ENCODE measurements at places on chromosomes 7 and 10.
A peak's percentile ranks its signal among the peaks of the same experiment; 100 is the strongest.

GRCh38 chr10:96666741-96667140, 53.6 kb downstream of the PIK3AP1 start:
- DNase-seq: no peak

DNA sequence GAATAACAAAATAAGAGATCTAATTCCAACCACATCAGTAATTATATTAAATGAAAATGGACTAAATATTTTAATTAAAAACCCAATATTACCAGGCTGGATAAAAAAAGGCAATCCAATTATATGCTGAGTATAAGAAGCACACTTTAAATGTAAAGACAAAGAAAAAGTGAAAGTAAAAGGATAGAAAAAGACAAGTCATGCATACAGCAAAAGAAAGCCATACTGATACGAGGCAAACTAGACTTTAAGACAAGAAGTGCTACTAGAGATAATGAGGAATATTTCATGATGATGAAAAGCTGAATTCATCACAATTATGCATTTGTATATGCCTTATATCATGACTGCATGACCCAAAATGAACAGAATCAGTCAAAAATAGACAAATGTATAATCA, 628.6 kb downstream of the PHTF2 start:
- DNase-seq: no peak

DNA sequence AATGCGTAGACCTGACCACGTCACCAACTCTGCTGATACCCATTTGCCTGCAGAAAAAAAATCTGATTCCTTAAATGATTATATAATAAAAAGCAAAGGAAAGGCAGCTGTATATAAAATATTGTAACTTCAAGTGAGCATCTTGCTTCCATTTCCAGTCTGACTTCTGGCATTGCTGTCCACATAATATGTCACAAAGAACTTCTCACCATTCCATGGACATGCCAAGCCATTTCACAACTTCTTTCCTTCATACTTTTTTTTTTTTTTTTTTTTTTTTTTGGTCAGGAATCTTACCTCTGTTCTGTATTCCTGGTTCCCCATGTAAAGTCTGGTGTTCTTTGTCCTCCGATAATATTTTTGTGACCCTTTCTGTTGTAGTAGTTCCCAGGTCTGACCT, 165.5 kb downstream of the SND1 start:
- DNase-seq: no peak

GRCh38 chr7:39536951-39537350, 29.3 kb upstream of the YAE1 start:
- no peak for DNase-seq

GRCh38 chr10:33234831-33235237, 99.6 kb downstream of the NRP1 start:
- no peak for DNase-seq

GRCh38 chr10:106872176-106872575, 292.3 kb downstream of the SORCS1 start:
- DNase-seq: peak; percentile 19

DNA sequence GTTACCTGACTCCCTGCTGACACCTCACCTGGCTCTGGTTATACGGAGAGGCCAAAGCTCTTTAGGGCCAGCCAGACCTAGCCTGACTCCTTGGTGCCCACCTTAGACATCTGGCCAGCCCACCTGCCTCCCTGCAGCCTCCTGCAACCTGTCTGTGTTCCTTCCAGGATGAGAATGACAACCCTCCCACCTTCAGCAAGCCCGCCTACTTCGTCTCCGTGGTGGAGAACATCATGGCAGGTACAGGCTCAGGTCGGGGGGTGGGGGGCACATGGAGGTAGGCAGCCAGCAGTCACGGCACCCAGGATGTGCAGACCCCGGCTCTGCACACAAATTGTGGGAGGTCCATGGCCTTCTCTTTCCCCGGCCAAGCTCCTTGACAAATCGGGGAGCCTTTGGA, 32.1 kb downstream of the C10orf105 start:
- DNase-seq: no peak

DNA sequence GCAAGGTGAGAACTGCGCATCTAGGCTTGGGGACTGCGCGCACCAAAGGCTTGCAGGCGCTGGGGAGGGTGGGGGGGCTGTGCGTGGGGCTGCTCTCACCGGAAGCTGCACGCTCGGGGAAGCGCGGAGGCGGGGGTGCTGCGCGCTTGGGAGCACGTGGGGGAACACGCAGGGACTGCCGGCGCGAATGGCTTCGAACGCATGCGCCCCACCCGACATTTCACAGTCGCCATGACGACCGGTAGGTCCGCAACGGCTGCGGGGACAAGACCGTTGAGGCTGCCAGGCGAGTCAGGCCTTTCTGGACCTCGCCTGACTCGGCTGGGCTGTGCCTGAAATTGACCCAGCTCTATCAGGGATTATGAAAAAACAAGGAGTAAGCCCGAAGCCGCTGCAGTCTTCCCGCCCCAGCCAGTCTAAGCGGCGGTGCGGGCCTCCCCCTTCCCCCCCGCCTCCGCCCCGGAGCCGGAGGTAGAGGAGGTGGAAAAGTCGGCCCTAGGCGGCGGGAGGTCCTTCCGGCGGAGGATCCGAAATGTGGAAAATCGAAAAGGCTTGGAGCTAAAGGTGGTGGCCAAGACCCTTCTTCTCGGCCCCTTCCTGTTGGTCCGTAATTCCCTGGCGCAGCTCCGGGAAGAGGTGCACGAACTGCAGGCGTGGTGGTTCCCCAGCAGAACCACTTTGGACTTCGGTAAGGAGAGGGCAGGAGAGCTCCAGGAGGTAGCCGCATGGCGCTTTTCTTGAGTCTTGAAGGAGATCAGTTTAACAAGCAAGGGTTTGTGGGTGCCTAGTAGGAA, 34.9 kb upstream of the STEAP1 start:
- no peak for DNase-seq

GRCh38 chr7:132672200-132672990, 96.1 kb upstream of the PLXNA4 start:
- DNase-seq: no peak

- no peak for DNase-seq
Measured at GRCh38 chr10:114511881-114512280, 107.6 kb upstream of the AFAP1L2 start.

DNA sequence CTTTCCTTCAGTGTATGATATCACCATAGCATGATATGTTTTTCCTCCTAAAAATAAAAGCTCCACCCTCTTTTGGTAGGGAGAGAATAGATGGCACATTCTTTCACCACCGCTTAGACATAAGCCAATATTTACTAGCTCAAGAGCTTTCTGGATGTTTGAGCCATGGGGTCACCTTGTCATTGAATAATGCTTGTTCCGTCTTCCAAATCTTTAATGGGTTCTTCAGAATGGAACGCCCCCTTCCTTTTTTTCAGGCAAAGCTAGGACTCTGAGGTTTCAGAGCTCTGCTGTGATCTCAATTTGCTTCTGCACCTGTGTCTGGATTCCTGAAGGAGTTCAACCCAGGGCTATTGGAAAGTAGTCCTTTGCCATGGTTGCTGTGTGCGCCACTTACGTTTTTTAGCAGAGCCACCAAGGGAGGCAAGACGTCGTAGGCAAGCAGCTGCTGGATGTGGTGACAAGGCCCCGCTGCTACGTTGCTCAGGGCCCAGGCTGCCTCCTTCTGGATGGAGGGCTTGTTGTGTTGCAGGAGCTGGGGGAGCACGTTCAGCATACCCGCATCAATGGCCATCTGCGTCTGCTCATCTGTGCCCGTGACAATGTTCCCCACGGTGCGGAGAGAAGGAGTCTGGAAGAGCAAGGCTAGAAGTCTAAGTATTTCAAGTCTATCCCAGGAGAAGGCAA, 23.2 kb downstream of the KPNA7 start:
- no peak for DNase-seq

GRCh38 chr10:128963211-128964099, 503.6 kb upstream of the MGMT start:
- DNase-seq: no peak

DNA sequence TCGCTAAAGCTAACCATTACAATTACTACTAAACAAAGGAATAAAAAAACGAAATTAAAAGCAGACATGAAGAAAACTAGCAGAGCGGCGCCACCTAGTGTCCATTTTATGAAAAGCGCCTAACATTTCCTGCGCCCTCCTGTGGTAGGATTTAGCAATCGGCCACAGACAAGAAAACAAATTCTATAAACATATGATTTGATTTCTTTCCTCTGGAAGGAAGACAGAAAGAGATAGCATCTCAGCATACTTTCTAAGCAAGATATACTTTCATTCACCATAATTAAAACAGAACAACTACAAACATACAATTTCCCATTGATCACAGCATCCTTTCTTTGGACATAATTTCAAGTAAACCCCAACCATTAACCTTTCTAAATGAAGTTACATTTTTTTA, 337.7 kb upstream of the NPVF start:
- DNase-seq: peak; percentile 15

DNA sequence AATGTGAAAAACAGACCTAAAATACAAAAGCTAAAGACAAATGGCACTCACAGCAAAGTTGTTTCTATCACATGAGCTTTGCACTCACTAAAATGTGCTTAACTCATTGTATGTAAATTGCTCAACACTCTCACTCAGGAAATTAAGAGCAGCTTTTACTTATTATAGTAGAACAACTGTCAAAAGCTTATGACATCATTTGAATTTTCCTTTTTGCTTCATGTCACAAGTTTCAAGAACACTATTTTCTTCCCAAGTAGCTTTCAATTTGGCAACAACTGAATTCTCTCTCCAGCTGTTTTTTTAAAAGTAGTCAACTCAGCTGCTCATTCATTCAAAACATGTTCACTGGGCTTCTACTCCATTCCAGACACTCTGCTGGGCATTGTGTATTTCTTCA, 46.9 kb downstream of the ATE1 start:
- no peak for DNase-seq

DNA sequence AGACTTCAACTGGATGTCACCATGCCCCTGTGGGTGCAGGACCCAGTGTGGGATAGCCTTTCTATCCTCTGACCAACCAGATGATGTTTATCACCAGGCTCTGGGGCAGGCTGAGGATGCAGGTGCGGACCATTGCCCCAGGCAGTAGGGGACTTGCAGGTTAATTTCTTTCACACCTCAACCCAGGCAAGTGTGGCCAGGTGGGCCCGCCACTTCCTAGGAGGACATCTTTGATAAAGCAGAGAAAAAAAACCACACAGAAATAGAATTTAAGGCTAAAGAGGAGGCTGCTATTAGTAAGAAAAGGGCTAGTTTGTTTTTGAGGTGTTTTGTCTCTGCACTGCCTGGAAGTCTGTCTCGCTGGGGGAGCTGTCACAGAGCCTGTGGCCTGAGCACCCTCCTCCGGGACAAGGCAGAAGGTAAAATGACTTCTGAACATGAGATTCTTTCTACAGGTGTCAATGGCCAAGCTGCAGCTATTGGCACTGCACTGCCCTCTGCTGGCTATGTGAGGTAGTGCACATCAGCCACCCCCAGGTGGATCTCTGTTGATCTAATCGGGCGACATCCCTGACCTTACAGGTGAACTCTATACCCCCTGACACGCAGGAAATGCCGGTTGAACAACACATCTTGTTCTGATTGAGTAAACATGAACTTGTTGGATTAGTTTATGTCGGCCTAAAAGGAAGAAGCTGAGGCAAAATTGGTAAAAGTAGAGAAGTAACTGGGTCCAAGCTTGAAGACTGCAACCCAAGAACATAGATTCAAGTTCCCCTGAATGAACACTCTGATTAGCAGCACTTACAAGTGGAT, 21.0 kb downstream of the UPP1 start:
- peak; percentile 79 for DNase-seq

DNA sequence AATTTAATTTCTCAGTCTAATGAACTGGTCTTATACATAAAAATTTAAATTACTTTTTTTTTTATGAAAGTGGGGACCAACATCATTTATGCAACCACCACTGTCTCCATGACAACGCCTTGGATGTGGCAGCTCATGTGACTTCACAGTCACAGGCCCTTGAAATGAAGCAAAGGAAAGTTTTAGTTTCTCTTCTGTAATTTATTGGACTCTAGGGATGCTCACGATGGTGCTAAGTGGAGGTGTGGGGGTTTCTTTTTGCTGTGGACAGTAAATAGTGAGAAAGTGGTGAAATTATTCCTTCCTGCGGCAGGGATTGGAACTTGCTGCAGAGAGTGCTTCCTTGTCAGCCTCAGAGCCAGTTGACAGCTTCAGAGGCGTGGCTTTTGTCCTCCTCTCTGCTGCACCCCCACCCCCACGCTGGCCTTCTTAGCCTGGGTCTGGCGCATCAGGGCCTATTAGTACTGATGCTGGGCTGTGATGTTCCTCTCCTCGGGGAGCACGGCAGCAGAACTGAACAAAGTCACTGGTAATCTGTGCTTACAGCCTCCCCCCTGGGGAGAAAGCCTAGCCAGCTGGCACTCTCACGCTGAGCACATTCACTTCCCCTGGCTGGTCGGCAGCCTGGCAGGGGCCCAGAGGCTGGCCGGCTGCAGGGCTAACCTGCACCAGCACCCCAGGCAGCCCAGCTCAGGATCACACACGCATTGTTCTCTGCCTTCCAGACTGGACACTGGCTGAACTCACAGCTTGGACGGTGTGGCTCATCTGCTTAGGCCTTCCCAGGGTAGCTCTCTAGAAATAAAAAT, 517.5 kb upstream of the GALNT17 start:
- DNase-seq: no peak

DNA sequence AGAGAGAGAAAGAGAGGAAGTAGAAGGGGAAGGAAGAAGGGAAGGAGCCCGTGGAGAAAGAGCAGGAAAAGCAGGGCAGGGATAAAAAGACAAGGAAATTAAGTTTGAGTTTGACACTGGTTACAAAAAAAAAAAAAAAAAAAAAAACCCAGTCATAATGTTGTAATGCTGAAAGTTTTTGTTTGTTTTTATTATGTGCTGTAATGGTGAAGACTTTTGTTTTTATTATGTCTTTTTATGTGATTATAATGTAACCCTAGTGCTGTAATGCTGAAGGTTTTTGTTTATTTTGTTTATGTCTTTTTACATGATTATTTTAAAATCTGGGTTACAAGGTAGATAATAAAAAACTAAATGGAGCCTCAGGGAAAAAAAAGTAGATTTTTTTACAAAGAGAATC, 184.8 kb downstream of the SEMA3A start:
- no peak for DNase-seq

DNA sequence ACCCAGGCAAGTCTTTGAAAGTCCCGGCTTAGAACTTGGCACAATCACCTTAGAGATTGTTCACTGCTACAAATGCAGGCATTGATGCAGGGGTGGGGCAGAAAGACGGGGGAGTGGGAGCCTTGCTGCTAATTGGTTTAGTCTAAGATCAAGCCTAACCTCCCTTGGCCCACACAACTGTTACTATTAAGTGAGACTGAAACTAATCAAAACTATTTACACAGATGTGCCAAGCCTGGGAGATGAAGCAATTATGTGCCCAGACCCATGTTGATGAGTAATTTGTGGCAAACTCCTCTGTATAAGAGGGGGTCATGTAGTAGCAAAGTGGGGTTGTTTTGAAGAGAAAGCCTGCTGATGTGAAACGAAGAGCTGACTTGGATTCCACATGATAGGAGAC, 178.2 kb upstream of the ITGB1 start:
- DNase-seq: peak; percentile 85

DNA sequence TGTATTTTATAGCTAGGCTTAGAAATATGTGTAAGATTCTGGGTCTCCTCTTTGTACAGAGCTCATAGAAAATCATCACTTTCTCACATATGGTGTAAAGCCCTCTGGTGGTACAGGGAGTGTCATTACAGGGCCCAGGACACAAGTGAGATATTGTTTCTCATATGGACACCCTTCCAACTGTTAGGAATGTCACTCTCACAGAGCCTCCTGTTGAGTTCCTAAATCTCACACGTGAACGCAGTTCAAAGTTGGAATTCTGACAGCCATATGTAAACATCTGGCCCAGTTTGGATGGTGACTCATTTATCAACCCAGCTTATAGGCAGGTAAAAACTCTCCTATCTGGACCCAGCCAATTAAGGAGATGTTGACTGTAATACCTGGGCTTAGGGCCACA, 35.4 kb upstream of the ZNF107 start:
- DNase-seq: no peak

Data from T-helper 2 cell (primary cell).